ENCODE measurements at places on chromosomes 6 and 20.

DNA sequence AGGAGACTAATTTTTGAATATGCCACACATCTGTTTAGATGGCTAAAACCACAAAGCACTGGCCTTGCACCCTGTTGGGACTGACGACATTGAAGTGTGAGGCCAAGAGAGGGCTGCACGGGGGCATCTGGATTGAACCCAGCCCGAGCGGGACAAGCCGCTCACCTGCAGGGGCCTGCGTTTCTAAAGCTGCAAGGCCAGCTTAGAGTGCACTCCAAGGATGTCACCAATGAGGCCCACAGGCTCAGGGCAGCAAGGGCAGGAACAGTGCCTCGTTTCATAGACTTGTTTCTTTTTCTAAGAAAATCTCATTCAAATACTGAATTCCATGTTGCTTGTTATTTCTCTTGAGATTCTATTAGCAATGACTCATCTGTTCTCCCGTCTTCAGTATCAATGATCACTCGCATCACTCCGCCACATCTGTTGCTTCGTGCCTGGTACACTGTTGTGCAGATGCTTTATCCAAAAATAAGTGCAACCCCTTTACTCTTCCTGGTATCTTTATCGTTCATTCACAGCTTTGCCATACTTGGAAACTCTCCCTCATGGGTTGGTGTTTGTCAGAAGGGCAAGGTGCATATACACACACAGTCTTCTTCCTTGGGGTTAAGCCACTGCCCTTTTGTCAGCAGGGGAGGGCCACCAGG is 120.1 kb downstream of the IRF4 start:
- no peak for DNase-seq

DNA sequence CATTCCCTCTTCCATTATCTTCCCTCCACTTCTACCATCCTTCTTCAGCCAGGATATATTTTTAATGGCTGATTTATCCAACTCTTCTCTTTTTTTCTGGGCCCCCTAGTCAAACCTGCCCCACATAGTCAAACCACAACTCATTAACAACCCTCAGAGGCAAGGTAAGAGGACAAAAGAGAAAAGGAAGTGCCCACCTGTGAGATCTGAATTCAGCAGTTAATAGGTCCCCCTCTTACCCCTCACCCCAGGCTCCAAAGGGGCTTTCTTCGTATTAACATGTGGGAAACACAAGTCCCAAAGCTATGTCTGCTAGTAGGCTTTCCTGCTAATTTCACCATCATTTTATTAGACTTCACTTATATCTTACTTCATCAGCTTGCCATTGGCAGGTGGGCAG is 44.1 kb upstream of the TSPYL1 start:
- DNase-seq, result no peak

DNA sequence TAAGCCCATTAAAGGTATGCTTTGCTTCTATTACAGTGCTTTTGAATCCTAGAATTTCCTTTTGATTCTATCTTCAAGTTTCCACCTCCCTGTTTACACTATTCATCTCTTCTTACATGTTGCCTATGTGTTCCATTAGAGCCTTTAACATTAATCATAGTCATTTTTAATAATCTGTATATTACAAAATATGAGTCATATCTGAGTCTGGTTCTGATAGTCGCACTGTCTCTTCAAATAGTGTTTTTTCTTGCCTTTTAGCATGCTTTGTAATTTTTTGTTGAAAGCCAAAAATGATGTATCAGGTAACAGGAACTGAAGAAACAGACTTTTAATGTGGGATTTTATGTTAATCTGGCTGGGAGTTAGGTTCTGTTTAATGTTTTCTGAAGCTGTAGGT is 68.4 kb downstream of the DNAAF9 start:
- DNase-seq, result no peak

GRCh38 chr20:38918172-38918571 is 8.0 kb upstream of the FAM83D start:
- DNase-seq, result no peak

DNA sequence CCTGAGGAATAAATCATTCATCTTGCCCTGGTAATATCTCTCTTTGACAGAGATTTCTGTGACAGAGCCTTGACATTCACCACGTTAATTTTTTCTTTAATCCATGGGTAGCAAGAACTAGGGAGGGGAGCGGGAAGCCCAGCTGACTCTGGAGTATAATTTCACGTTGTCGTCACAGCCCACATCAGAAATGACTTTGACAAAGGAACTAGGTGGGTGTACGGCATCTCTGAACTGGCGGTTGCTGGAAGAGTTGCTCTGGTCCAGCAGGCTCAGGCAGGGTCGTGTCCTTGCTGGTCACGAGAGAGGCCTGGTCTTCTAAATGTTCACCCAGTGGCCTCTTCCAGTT is 397.1 kb upstream of the CNR1 start:
- DNase-seq, result no peak

DNA sequence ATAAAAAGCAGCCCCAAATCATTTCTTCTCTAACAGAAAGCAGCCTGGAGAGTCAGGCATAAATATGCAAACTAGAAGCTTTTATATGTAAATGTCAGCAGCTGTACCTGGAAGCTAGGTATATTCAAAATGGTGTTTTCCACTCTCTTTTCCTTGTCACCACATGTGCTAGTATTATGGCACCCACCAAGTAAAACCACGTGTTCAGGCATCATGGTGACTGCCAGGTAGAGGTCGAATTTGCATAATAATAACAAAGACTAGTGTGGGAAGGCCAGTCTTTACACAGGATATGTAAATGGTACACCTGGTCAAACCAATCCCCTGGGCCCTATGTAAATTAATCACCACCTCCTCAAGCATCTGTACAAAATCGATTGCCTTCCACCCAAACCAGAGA is 124.0 kb downstream of the MMUT start:
- no peak for DNase-seq

DNA sequence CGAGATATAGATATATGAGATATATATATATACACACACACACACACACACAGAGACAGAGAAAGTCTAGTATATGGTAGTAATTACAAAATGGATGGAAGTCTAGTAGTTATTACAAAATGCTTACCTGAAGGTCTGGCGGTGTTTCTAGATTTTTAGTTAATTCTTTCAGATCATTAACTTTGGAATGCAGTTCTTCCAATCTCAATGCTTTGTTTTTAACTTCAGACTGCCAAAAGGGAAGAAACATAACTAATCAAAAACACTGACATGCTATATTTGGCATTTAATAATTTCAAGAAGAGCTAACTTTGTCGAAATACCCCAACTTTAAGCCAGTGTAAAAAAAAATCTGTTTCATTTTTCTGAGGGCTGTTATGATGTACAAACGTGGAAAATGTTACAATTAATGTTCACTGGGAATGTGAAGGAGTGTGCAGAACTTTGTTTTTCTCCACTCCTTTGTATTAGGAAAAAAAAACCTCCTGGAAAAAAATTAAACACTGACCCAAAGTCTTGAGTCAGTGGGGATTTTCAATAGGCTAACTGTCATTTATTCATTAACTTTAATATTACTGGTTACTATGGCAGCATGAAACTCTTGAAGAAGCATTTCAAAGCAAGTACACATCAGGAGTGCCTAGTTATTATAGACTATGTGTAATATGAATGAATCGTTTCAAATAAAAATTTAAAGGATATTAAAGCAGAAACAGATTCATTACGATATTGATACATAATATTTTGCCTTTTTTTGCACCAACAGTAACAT is 232.9 kb downstream of the SYNE1 start:
- no peak for DNase-seq

DNA sequence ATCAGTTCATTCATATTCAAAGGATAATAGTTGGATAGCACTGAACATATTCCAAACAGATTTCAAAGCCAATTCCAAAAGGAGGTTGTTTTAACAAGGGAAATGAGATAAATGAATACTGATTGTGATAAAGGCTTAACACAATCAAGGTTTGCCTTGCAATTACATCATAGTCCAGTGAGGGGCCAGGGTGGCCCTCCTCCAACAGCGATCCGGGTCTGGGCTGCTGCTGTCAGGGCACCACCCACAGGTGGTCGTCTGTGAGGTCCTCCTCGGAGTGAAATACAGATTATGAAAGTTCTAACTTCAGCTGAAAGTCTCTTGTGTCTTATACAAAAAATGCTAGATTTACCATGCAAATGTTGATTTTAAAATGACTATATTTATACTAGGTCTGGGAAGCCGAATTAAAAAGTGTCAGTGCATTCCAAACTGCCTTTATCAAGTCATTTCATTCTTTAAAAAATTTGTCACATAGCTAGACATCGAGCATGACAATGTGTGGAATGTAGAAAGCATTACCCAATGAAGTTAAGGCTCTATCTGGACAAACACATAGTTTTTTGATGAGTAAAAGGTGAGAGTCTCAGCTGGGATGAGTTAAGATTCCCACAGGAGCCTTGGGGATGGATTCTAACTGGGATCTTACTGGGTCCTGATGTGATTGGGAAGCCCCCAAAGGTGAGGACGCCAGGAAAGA is 65.9 kb upstream of the SLC22A23 start:
- no peak for DNase-seq

GRCh38 chr6:167479901-167480648 is 155.2 kb downstream of the TTLL2 start:
- DNase-seq, result no peak

Measured in RKO (cell line).